ENCODE measurements at places on chromosomes 16 and 17.
A peak's percentile ranks its signal among the peaks of the same experiment; 100 is the strongest.

- no peak for DNase-seq
Observed at GRCh38 chr17:80379348-80379747, 35.6 kb upstream of the ENDOV start.

GRCh38 chr16:9118170-9118569 lies 26.7 kb downstream of the HAPSTR1 start:
- DNase-seq = no peak

DNA sequence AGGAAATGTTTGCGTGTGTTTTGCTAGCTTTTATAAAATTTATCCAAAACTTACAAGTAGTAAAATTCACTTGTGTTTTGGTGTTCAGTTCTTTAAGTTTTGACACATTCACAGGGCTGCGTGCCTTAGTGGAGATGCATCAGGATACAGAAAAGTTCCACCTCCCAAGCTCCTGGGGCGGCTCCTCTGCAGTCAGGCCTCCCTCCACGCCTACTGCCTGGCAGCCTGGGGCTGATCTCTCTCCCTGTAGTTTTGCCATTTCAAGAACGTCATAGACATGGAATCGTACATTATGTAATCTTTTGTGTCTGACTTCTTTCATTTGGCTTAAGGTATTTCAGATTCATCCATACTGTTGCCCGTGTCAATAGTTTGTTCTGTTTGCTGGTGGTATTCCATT lies 27.2 kb upstream of the IRF8 start:
- DNase-seq = no peak

- DNase-seq = no peak
Observed at GRCh38 chr17:17153071-17153470, 53.1 kb downstream of the PLD6 start.

DNA sequence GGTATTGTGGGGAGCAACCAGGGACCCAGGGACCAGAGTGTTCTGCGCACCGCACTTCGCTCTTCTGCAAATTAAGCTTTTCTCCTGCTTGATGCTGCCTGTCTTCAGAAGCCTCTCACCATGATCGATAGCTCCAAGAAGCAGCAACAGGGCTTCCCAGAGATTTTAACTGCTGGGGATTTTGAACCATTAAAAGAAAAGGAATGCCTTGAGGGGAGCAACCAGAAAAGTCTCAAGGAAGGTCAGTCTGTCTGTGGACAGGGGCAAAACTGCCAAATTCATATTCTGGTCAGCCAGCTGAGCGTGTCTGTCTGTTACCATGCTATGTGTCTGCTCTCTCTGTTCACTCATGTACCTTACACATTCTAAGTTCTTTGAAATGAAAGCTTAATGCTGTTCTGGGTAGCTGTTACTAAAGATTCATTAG lies 115.7 kb downstream of the MRTFB start:
- DNase-seq = no peak

- no peak for DNase-seq
Observed at GRCh38 chr17:77842528-77843147, 115.9 kb upstream of the TNRC6C start.

DNA sequence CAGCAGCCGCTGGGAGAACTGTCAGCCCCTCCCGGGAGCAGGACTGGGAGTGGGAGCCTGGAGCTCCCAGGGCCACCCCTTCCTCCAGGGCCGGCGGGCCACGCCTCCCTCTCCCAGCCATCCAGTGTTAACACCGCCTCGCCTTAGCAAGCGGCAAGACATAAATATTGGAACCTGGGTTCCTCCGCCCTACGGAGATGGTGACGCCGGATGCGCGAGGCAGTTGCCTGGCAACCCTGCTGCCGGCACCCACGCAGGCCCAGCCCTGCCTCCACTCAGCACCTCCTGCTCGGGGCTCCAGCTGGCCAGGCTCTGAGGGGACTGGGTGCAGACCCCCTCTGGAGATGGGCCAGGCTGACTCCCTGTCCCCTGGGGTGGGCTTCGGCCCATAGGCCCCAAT lies 27.4 kb upstream of the CACNA1H start:
- DNase-seq = no peak

- no peak for DNase-seq
Observed at GRCh38 chr17:78256707-78257591, 25.5 kb downstream of the TMEM235 start.

DNA sequence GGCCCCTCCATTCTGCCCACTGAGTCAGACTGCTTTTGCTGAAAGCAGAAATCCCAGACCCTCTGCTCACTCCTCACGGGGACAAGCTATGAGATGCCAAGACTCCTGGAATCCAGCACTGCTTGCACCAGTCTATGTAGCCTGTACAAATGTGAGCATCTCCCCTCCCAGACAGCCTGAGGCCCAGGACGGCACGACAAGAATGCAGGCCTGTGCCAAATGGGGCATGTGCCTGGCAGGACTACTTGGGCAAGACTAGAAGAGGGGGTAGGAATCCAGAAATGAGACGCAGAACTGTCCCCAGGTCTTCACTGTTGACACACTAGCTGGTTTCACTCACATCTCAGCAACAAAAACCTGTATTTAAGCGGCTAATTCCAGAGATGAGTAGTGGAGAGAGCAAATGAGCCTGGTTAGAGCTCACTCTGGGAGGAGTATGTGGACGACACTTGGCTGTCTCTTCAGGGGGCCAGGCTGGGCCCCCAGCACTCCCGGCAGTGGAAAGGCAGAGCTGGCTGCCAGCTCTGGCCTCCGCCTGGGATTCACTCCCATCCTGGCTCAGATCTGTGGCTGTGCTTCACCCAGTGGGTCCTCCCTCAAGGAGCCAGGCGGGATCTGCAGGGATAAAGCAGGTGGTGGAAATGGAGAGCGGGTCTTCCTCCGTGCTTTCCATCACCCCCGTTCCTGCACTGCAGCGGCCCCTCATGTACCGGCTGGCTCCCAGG lies 2.9 kb upstream of the MYO1C start:
- DNase-seq = no peak

DNA sequence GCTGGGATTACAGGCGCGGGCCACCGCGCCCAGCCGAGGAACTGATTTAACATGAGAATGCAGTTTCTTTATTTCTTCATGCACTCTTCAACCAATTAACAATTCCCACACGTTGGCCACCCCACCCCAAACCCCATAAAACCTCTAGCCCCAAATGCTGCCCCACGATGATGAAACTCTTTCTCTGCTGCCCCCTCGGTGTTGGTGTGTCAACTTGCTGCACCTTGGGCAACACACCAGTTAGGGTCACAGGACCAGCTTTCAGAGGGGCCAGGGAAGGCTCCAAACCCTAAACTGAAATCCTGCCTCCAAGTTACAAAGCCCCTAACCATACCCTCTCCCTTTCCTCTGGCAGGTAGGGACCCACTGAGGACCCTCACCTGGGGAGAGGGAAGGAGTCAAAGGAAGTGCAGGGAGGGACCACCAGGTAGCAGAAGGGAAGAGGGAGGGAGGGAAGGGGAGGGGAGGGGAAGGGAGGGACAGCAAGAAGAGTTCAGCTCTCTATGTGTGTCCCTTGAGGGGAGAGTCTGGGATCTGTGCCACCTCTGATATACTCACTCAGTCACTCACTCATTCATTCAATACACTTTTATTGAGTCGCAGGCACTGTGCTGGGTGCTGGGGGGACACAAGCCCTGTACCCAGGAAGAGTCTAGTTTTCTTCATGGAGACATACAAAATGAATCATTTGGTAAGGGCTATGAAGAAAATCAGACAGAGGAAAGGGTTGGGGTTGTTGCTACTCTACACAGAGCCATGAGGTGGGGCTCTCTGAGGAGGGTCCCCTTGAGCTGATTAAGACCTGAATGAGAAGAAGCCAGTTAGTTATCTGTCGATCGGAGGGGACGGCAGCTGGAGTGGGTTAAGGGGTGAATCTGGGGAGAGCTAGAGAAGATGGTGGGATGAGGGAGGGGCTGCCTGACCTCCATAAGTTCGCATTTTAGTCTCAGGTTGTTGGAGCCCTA lies 3.9 kb downstream of the PLXDC1 start:
- no peak for DNase-seq

DNA sequence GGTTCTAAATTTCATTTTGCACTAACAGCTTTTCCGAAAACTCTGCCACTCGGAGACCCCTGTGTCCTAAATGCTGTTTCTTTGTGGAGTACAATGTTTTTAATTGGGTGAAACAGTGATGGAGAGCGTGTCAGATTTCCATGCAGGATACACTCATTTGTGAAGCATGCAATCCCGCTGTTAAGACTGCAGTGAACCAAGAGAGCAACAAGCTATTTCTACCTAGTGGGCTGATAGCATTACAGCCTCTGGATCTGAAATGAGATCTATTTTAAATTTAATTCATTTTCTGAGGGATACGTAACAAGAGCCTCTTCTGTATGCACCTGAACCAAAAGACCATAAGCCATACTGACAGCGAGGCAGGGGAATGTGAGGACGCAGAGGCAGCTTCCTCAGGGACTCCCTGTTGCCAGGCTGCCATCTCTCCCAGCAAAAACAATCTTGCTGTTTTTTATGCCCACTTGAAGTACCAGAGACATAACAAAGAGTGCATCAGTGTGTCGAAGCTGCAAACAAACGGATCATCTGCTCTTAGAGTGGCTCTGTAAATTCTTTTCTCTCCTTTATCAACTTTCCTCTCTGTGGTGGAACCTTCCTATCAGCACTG lies 199.9 kb upstream of the COX10 start:
- DNase-seq = no peak

DNA sequence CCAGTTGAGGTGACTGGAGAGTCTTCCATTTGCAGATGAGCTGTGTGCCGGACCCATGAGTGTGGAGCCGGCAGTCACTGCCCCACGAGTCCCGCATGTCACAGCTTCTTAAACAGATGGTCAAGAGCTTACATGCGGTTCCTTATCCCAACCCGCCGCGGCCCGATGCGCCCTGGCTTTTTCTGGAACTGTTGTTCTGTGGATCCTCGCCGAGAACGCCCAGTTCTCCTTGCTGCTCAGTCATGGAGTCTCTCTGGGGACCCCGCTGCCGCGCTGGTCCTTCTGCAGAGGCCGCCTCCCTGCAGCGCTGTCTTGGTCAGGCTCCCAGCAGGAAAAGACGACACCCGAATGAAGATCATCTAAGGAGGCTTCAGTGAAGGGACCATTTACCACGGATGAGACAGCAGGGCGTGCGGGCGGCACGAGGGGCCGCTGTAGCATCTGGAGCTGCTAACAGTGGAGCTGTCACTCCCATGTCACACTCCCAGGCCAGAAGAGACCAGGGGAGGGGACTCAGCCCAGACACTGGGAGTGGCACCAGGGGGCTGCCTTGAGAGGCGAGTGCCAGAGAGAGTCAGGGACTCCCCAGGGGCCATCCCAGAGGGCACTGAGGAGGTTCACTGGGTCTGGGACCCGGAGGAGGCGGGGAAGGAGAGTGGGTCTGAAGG lies 10.8 kb upstream of the LGALS3BP start:
- DNase-seq = no peak

- no peak for DNase-seq
Observed at GRCh38 chr16:86869288-86870022, 291.1 kb downstream of the FOXL1 start.

DNA sequence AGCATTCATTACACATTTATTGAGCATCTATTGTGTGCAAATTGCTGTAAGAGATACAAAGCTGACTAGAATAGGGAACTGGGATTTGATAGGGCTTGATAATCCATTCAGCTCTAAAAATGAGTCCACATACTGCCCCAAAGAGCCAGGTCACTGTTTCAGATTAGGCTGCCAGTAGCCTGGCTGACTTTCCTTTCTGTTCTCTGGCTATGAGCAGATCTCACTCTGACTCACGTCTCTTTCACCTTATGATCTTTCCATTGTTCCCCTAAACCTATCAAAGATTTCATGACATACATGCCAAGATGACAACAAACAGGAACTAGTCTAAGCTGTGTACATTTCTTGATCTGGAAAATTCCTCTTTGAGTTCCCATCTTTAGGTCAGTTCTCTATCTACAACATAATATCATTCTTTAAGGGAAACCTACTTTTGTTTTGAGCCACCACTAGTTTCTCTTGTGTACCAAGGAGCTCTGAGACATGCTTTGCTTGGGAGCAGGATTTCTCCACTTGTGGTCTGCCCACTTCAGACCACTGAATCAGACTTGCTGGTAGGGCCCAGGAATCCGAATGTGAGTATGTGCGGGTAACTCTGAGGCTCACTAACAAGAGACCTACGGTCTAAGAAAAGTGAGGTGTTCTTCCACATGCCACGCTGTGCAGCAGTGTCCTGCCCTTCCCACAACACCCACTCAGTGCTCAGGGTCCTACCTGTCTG lies 40.9 kb upstream of the ICAM2 start:
- DNase-seq = no peak

GRCh38 chr17:67528751-67529436 lies 151.8 kb downstream of the PITPNC1 start:
- DNase-seq = no peak

GRCh38 chr16:50694206-50694605 lies 800 bp downstream of the NOD2 start:
- DNase-seq = no peak

GRCh38 chr16:28035866-28036393 lies 27.6 kb downstream of the GSG1L start:
- no peak for DNase-seq

- DNase-seq = no peak
Observed at GRCh38 chr17:38369124-38369886, 17.7 kb downstream of the SOCS7 start.

DNA sequence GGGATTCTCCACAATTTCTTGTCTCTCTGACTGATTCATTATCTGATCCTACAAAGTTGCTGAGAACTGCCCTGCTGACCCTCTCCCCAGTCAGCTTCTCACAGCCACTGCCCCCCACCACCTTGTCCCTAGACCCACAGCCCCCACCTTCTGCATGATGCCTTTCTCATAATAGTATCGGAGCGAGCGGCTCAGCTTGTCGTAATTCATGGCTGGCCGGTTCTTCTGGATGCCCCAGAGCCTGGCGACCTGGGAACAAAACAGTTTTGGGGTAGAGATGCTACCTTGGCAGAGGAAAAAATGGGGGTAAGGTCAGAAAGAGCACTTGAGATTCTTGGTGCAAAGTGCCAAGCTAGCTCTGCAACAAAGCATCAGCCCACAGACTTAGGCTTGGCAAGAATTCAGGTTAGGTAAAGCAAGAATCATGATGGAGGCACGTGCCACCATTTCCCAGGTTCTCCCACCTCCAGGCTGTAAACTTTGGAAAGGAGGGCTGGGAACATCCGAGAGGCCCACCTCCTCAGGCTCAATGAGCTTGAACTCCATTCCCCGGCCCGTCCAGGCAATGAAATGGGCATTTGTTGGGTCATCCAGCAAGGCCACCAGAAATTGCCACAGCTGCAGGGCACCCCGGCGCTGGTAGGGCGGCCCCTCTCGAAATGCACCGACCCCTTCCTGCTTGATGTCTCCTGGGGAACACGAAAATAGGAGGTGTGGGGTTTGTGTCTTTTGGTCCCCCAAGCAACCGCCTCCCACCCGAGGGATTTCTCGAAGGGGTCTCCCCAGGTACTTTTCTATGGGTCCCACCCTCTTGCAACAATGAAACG lies 16.9 kb downstream of the ETV4 start:
- no peak for DNase-seq

- peak; percentile 72 for DNase-seq
Observed at GRCh38 chr16:19559242-19559910, 3.9 kb downstream of the VPS35L start.
